Stimulated activated CD8-positive, alpha-beta memory T cell treated with anti-CD3 and anti-CD28 coated beads, Interleukin-2, amount 100 ng/mL, for 1 hour (primary cell): ENCODE measurements at places on chromosomes 1 and 21.

GRCh38 chr1:35264871-35265270 lies 3.6 kb upstream of the ZMYM4 start:
- DNase-seq, result no peak

DNA sequence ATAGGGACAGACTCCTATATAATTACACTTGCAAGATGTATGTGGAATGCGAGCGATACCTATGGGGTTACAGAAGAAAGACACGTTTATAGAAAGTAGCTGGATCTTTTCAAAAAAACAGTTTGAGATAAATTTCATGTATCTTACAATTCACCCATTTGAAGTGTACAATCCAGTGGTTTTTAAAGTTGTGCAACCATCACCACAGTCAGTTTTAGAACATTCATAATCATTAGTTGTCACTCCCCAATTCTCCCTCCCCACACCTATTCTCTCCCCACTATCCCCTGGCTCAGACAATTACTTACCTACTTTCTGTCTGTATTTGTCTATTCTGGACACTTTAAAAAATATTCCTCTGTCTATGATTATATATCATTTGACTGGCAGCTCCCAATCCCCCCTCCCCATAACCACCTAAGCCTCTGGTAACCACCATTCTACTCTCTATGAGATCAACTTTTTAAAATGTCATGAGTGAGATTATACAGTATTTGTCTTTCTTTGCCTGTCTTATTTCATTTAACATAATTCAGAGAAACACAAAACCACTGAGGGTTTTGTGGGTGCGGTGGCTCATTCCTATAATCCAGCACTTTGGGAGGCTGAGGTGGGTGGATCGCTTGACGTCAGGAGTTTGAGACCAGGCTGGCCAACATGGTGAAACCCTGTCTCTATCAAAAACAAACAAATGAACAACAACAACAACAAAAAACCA lies 39.1 kb downstream of the MRPS6 start:
- DNase-seq, result no peak

- DNase-seq, result no peak
Observed at GRCh38 chr21:43676391-43676790, 17.0 kb downstream of the RRP1B start.

DNA sequence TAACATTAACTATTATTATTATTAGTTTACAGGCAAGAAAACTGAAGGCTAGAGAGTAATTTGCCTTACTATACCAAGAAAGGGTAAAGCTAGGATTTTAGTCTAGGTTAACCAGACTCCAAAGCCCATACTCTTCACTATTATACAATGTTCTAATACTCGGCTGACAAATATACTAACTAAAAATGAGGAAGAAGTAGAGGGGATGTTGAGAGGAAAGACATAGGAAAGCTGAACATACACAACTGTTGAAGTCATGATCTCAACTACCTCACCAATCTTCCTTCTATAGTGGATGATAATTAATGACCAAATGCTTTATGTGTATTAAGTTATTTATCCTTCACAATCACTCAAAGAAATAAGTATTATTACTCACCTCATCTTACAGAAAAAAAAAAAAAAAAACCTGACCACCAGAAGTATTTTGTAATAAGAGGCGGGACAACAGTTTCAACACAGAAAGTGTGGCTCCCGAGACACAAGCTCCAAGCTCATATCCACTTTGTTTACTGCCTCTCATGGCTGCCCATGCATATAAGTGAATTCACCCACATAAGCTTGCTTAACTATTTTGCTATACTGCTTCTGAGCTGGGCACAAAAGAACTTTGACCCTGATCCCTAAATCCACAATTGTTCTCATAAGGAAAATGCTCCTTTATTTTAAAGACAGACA lies 78.0 kb downstream of the USP1 start:
- DNase-seq, result no peak

DNA sequence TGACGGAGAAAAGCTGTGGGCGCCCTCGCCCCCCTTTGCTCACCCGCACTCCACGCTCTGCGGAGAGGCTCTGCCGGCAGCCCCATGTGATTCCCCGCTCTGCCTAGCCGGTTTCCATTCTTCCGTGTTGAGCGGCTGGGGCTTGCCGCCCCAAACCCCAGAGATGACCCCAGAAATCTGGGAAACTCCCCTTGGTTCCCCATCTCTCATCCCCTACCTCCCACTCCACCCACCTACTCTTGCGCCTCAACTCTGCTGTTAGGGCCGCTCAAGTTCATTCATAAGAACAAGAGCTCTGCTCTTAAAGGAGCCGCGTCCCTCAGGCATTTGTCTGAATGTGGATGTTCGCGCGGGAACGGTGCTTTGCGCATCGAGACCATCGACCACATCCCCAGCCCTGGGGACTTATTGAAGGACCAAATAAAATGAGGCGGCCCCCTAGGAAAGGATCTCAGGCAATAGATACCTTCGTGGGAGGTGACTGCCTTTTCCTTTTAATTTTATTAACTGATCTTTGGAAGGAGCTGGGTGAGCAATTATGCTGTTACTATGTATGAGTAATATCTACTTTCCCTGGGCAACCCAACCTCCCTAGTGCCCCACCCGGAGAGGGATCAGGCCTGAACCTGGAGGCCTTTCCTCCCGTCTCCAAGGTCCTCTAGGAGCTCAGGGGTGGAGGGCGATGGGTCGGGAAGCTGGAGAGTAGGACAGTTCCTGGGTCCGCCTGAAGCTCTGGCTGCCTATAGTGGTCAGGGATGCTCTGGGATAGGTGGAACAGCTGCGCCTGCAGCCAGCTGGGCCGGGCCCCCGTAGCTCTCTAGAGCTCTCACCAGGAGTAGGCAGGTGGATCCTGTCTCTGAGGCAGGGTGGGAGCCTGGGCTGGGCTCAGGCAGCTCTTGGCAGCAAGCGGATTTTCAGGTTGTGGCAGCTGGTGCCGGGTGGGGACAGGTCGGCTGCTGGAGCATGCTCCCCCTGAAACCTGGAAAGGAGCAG lies 898 bp downstream of the MFSD2A start:
- DNase-seq, result no peak

DNA sequence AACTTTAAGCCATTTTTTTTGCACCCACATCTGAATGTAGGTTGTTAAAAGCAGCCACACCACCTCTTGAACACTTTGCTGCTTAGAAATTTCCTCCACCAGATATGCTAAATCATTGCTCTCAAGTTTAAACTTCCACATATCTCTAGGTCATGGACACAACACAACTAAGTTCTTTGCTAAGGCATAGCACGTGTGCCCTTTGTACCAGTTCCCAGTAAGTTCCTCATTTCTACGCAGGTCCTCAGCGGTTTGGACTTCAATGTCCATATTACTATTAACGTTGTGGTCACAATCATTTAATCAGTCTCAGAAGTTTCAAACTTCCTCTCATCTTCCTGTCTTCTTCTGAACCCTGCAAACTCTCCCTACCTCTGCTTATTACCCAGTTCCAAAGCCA lies 661.6 kb upstream of the PKN2 start:
- no peak for DNase-seq

DNA sequence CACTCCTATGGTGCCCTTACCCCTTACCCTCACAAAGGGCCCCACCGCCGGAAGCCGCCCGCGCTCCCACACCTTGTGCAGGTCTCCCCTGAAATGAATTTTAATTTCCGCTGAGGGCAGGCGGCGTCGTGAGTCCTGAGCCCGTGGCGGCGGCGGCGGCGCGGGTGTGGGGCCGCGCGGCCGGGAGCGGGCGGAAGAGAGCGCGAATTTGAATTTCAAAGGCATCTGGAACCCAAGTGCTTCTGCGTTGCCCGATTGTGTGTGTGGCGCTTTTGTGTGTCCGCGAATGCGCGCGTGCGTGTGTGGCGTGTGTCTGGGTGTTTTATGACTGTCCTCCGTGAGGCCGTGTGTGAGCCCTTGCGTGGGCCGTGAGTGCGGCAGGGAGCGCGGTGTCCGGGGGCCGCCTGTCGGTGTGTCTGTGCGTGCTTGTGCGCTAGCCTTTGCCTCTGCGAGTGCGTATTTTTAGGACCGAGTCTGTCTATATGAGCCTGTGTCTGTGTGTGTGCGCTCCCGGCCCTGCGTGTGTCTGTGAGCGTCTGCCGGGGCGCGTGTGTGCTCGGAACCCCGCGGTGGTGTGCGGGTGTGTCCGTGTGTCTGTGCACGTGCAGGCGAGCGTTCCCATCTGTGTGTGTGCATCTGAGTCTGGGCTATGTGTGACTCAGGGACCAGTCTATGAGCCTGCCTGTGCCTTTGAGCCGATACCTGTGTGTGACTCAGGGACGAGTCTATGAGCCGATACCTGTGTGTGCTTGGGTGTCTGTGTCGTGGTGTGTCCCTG lies 7.9 kb upstream of the ADGRB2 start:
- DNase-seq, result no peak
